ENCODE measurements at places on chromosomes 12 and 14.

- DNase-seq, result peak; percentile 51
Observed at GRCh38 chr12:53221203-53222080, 10.6 kb downstream of the RARG start.

DNA sequence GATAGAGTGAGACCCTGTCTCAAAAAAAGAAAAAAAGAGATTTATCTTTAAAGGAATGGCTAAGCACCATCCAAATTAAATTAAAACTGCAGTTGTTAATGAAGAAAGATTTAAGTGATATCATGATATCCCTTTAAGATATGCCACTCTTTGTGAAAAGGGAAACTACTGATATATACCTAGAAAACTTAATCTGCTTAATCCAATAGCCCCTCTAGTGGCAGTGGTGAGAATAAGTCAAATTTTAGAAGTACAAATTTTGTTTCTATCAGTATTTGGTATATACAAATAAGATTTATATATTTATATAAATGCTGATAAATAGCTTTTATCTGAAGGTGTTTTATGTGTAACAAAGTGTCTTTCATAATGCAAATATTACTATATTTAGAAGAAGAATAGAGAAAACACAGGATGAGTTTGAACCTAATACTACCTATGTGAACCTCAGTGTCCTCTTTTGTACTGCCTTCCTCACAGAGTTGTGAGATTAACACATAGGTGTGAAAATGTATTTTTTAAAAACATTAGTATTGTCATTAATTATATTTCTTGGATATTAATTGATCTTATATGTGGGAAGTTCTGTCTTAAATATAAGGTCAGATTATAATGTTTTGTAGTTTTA is 51.4 kb upstream of the GARIN2 start:
- DNase-seq, result no peak

GRCh38 chr12:94240171-94240570 is 91.8 kb downstream of the PLXNC1 start:
- no peak for DNase-seq

- DNase-seq, result no peak
Observed at GRCh38 chr12:76739896-76740295, 24.0 kb upstream of the ZDHHC17 start.

- no peak for DNase-seq
Observed at GRCh38 chr14:67622675-67623074, 3.0 kb downstream of the ARG2 start.

DNA sequence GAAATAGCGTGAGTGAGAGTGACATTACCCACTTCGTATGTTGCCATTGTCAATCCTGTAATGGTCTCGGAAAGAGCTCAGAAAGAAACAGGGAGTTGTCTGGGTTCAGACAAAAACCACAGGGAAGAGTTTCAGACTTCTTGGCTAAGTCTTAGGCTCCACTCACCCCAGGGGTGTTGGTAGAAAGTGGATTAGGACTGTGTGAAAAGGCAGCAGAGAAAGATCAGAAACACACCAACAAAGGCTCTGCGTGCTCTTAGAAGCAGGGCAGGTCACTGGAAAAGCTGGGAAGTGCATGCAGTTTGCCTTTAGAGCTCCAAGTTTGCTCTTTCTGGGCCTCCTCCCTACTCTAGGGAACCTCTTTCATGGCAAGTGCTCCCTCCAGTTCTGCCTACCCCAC is 106.1 kb upstream of the PLXNC1 start:
- DNase-seq, result no peak

DNA sequence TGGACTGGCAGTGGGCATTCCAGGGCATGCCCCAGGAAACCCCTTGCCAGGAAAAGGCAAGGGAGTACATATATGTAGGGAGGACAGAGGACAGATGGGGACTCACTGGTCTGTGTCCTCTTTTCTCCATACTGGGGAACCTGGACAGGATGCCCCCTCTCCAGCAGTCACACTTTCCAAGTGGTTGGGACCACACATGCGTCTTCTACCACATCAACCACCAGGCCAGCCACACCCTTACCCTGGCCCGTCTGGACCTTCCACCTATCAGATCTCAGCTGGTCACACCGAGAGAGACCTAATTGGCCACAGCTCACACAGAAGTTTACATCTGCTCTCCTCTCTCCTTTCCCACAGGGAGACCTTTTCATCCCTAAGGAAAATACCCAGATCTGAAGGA is 8.3 kb downstream of the ANKRD33 start:
- no peak for DNase-seq

- no peak for DNase-seq
Observed at GRCh38 chr14:101458741-101459550, 102.3 kb upstream of the DIO3 start.

GRCh38 chr14:105210266-105211025 is 29.3 kb upstream of the NUDT14 start:
- no peak for DNase-seq

- DNase-seq, result no peak
Observed at GRCh38 chr14:87161502-87161901, 831.5 kb downstream of the GALC start.

- no peak for DNase-seq
Observed at GRCh38 chr14:85332401-85332800, 197.5 kb upstream of the FLRT2 start.

- no peak for DNase-seq
Observed at GRCh38 chr12:89965993-89966392, 257.4 kb upstream of the ATP2B1 start.

DNA sequence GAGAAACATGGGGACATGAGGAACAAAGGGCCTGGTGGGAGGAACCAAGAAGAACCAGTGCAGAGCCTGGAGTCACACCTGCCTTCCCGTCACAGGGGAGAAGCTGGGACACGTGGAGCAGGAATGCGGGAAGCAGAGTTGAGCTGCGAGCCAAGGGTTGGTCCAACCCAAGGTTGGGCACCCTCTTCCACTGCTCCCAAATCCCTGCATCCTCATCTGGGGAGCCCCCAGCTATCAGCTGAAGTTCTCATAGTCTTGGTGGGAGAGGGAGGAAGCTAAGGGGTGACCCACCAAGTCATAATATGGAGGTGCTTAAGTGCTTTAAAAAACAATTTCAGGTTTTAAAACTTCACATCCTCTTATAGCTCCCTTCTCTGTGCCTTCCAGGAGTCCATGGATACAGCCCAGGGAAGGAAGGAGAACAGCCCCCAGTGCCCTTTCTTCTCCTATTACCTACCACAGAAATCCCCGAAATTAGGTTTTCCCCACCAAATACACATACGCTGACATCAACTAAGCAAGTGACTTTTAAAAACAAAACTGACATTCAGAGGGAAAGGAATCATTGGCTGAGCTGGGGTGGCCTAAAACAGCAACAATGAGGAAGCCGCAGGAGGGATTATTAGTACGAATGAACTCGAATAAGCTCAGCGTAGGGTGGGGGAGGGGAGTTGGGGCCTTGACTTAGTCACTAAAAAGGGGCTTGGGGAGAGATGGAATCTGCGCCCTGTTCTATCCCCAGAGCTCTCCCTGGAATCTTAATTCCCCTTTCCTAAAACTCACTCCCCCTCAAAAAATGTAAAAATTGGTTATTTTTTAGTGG is 4.5 kb downstream of the MYL6 start:
- no peak for DNase-seq

DNA sequence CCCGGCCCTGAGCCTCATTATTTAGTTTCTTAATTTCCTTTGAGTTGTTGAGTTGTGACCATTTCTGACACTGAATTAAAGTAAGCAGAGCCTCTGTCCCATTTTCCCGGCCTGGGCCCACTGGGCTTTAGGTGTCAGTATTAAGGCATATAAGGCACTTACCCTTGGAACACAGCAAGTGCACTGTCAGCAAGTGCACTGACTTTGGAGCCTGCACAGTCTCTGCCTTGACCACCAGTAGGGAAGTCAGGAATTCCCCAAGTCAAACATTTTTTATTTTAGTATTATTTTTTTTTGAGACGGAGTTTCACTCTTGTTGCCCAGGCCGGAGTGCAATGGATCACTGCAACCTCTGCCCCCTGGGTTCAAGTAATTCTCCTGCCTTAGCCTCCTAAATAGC is 56.6 kb downstream of the MAX start:
- DNase-seq, result no peak

GRCh38 chr14:67429510-67430205 is 17.7 kb upstream of the PLEK2 start:
- no peak for DNase-seq

DNA sequence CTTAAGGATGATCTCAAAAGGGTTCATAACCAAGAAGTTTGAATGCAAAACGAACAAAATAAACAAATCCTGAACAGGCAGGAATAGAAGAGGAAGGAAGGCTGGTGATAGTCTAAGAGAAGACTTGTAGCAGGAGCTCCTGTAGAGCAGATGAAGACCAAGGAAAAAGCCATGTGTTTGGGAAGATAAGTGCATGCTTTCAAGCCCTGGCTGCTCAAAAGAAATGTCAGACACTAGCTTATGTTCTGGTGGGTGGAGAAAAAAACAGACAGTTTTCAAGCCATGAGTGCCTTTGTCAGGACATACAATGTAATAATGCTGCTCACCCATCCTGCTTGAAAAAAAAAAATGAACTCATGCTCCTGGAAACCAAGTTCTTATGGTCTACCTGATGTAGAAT is 27.4 kb downstream of the TAOK3 start:
- DNase-seq, result no peak
